ENCODE measurements at places on chromosomes 5 and 9.
A peak's percentile ranks its signal among the peaks of the same experiment; 100 is the strongest.

DNA sequence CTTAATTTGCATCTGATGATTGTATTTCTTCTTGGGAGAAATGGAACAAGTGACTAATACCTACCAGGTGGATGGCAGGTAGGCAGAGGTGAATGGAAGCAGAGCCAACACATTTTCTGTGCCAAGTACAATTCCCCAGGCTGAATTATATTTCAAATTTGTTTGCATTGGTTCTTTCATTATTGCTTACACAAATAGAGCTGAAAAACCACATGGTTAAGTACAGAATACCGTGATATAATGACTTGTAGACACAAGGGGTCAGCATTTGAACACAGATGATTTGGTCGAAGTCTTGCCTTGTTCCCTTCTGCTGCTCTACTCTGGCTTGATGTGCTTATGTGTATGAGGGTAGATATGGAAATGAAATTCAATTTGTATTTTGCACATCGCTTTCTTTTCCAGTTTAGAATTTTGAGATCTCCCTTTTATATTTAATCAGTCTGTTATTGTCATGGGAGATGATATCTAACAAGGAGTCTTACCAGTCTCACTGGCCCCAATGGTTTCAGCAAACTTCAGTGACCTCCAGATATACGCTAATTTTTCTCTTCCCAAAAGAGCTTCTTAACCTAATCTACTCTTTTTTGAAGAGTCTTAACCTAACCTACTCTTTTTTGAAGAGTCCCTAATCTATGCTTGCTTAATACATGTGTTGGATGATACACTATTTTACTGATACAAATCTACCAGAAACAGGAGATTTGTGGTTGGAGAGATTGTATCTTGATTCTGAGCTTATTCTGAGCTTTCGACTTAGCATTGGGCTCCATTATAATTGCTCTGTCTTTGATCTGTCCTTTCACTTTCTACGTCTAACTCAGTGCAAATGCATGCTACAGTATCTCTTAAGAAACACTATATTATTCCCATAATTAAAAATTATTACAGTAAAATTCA lies 88.1 kb downstream of the PCSK1 start:
- H3K4me3 ChIP-seq = no peak overlapping the region
- H3K27me3 ChIP-seq = peaks cover 2% of the 10 kb centered on the region
- no peaks in the 10 kb centered on the region for H3K36me3 ChIP-seq
- peak; percentile 60 for DNase-seq

- H3K27ac ChIP-seq = no peak overlapping the region
- no peak for DNase-seq
- H3K36me3 ChIP-seq = no peaks in the 10 kb centered on the region
- H3K4me3 ChIP-seq = no peak overlapping the region
- H3K4me1 ChIP-seq = no peaks in the 10 kb centered on the region
- H3K27me3 ChIP-seq = no peaks in the 10 kb centered on the region
These were observed 880.9 kb upstream of the SEMA6A start for GRCh38 chr5:117455236-117456233.

- no peak for DNase-seq
- peaks cover 7% of the 10 kb centered on the region for H3K27me3 ChIP-seq
- no peaks in the 10 kb centered on the region for H3K36me3 ChIP-seq
- H3K27ac ChIP-seq = no peak overlapping the region
These were observed 86.3 kb upstream of the IER5L start for GRCh38 chr9:129264388-129264787.

GRCh38 chr9:79583952-79584654 lies 12.3 kb downstream of the TLE4 start:
- H3K4me1 ChIP-seq = peaks cover 13% of the 10 kb centered on the region
- no peak overlapping the region for H3K4me3 ChIP-seq
- no peaks in the 10 kb centered on the region for H3K27me3 ChIP-seq
- peak; percentile 78 for DNase-seq
- H3K36me3 ChIP-seq = peaks cover 8% of the 10 kb centered on the region
- H3K27ac ChIP-seq = peak overlapping the region; percentile 52

DNA sequence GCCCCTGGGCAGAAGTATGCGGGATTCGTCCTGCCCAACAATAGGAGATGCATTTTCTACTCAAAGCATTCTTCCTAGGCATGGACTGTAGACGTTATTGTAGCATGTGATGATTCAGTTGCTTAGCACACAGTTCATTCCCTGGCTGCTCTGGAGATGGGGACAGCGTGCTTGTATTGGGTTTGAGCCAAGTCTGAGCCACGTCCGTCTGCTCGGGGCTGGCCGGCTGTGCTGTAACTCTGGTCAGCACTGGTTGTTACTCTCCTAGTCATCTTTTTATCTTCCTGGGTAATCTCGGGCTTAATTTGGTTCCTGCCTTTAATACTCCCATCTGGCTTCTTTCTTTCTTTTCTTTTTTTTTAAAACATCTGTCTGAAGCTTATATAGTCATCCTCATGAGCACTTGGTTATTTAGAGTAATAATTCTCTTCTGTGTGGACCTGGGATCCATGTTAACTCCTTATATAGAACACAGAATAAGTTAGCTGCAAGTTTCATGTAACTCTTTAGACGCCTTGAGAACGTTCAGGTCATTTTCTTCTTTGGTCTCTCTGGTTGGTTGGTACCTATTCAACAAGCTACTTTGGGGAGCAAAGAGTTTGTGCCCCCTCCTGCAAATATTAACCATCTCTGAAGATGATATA lies 118.8 kb upstream of the RPS23 start:
- peak; percentile 94 for DNase-seq
- H3K4me1 ChIP-seq = peaks cover 3% of the 10 kb centered on the region
- H3K4me3 ChIP-seq = no peak overlapping the region
- H3K27ac ChIP-seq = peak overlapping the region; percentile 16
- H3K36me3 ChIP-seq = no peaks in the 10 kb centered on the region

- no peaks in the 10 kb centered on the region for H3K4me1 ChIP-seq
- DNase-seq = no peak
- peaks cover 3% of the 10 kb centered on the region for H3K27me3 ChIP-seq
- H3K27ac ChIP-seq = no peak overlapping the region
- H3K4me3 ChIP-seq = no peak overlapping the region
- no peaks in the 10 kb centered on the region for H3K36me3 ChIP-seq
These were observed 21.9 kb upstream of the CTSV start for GRCh38 chr9:97060796-97061195.

GRCh38 chr9:20015427-20015931 lies 226.6 kb upstream of the SLC24A2 start:
- no peak overlapping the region for H3K27ac ChIP-seq
- no peaks in the 10 kb centered on the region for H3K36me3 ChIP-seq
- no peaks in the 10 kb centered on the region for H3K4me1 ChIP-seq
- H3K27me3 ChIP-seq = no peaks in the 10 kb centered on the region
- no peak overlapping the region for H3K4me3 ChIP-seq

GRCh38 chr9:7313389-7313788 lies 486.2 kb downstream of the DMAC1 start:
- DNase-seq = no peak
- H3K27ac ChIP-seq = no peak overlapping the region
- peaks cover 18% of the 10 kb centered on the region for H3K4me1 ChIP-seq
- H3K4me3 ChIP-seq = no peak overlapping the region
- H3K36me3 ChIP-seq = no peaks in the 10 kb centered on the region

DNA sequence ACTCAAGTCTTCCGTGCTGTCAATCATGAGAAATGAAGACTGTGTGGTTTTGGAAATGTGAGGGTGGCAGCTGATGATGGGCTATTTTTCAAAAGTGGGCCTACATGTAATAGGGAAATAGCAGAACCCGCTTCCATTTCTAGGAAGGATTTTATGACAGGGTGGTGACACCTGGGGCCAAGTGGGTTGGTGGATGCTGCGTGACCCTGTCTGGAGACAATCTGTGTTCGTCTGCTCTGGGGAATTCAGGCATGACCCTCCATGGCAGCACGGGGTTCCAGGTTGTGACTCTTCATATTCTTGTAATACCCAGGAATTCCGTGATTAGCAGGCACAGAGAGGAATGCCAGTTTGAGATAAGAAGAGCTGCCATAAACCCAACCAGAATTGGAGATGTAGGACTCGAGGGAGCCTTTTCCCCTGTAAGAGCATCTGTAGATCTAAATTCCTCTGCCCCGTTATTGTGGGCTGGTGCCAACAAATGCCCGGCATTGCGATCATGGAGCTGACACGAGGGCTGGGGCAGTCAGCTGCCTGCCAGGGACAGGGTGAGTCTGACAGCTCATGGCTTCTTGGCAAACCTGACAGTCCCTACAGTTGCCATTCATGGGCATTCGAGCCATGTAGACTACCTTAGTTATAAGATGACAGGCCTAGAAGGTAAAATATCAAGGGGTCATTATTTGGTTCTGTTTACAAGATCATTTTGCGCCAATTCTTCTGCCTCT lies 279.7 kb downstream of the GADD45G start:
- peaks cover 3% of the 10 kb centered on the region for H3K27me3 ChIP-seq
- H3K4me3 ChIP-seq = no peak overlapping the region
- no peaks in the 10 kb centered on the region for H3K36me3 ChIP-seq
- peak; percentile 69 for DNase-seq

- H3K27ac ChIP-seq = no peak overlapping the region
- no peaks in the 10 kb centered on the region for H3K36me3 ChIP-seq
- no peak for DNase-seq
- no peaks in the 10 kb centered on the region for H3K4me1 ChIP-seq
- no peaks in the 10 kb centered on the region for H3K27me3 ChIP-seq
- H3K4me3 ChIP-seq = no peak overlapping the region
These were observed 115.3 kb upstream of the IRX2 start for GRCh38 chr5:2866662-2867372.

- H3K27ac ChIP-seq = no peak overlapping the region
- no peaks in the 10 kb centered on the region for H3K27me3 ChIP-seq
- H3K36me3 ChIP-seq = no peaks in the 10 kb centered on the region
- H3K4me1 ChIP-seq = peaks cover 15% of the 10 kb centered on the region
These were observed 11.5 kb upstream of the FAM120AOS start for GRCh38 chr9:93464876-93465275.

DNA sequence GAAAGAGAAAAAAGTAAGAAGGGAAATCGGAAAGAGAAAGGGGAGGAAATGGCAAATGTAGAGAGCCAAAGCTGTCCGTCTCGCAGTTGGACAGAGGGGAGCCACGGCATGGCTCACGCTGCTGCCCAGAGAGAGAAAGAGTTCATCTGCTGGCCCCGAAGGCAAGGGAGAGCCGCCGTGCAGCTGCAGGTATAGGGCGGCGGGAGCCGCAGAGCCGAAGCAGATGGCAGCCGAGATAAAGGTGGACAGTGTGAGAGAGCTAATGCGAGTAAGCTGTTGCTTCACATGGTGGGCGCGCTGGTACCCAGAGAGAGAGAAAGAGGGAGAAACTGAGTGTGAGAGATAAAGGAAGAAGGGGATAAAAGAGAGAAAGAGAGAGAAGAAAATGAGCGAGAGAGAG lies 188.4 kb upstream of the PPP1R26 start:
- no peaks in the 10 kb centered on the region for H3K36me3 ChIP-seq
- H3K4me3 ChIP-seq = no peak overlapping the region
- peaks cover 2% of the 10 kb centered on the region for H3K4me1 ChIP-seq

DNA sequence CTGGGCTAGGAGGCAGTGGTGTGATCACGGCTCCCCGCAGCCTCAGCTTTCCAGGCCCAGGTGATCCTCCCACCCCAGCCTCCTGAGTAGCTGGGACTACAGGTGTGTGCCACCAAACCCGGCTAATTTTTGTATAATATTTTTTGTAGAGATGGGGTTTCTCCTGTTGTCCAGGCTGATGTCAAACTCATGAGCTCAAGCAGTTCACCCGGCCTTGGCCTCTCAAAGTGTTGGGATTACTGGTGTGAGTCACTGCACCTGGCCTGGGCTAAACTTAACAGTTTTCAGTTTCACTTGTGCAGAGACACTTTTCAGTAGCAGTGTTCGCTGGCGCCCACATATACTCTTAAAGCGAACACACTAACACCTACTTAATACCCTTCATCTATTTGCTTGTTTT lies 205.6 kb upstream of the ZNF608 start:
- no peaks in the 10 kb centered on the region for H3K4me1 ChIP-seq
- no peaks in the 10 kb centered on the region for H3K36me3 ChIP-seq

GRCh38 chr9:136664000-136664915 lies 1.5 kb downstream of the EGFL7 start:
- DNase-seq = no peak
- peak overlapping the region; percentile 49 for H3K4me3 ChIP-seq
- H3K36me3 ChIP-seq = peaks cover 11% of the 10 kb centered on the region
- peak overlapping the region; percentile 67 for H3K27ac ChIP-seq
- H3K4me1 ChIP-seq = peaks cover 36% of the 10 kb centered on the region

GRCh38 chr5:61449804-61450492 lies 117.9 kb downstream of the ZSWIM6 start:
- no peaks in the 10 kb centered on the region for H3K27me3 ChIP-seq
- DNase-seq = peak; percentile 65
- no peak overlapping the region for H3K4me3 ChIP-seq
- no peaks in the 10 kb centered on the region for H3K36me3 ChIP-seq
- H3K27ac ChIP-seq = no peak overlapping the region

DNA sequence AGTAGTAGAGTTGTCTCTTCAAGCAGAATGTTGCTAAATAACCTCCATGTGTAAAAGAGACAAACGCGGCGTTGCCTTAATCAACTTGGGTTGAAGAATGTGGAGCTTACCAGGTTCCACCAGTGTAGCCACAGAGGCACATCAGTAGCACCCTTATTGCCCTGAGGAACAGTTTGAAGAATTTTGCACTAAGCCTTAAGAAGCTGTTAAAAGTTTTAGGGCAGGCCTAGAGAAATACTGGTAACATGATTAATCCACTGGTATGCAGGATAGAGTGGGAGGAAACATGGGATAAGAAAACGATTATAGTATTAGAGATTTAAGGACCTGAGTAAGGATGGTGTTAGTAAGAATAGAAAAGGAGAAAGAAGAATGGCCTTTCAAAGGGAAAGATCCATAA lies 100.6 kb downstream of the ZCCHC7 start:
- H3K4me1 ChIP-seq = no peaks in the 10 kb centered on the region
- no peaks in the 10 kb centered on the region for H3K27me3 ChIP-seq
- no peak overlapping the region for H3K4me3 ChIP-seq
- no peaks in the 10 kb centered on the region for H3K36me3 ChIP-seq
- no peak for DNase-seq
- no peak overlapping the region for H3K27ac ChIP-seq

- H3K36me3 ChIP-seq = no peaks in the 10 kb centered on the region
- no peak overlapping the region for H3K4me3 ChIP-seq
- no peaks in the 10 kb centered on the region for H3K27me3 ChIP-seq
- no peak overlapping the region for H3K27ac ChIP-seq
- H3K4me1 ChIP-seq = peaks cover under 1% of the 10 kb centered on the region
- DNase-seq = no peak
These were observed 34.0 kb upstream of the HOMER1 start for GRCh38 chr5:79547982-79548381.

DNA sequence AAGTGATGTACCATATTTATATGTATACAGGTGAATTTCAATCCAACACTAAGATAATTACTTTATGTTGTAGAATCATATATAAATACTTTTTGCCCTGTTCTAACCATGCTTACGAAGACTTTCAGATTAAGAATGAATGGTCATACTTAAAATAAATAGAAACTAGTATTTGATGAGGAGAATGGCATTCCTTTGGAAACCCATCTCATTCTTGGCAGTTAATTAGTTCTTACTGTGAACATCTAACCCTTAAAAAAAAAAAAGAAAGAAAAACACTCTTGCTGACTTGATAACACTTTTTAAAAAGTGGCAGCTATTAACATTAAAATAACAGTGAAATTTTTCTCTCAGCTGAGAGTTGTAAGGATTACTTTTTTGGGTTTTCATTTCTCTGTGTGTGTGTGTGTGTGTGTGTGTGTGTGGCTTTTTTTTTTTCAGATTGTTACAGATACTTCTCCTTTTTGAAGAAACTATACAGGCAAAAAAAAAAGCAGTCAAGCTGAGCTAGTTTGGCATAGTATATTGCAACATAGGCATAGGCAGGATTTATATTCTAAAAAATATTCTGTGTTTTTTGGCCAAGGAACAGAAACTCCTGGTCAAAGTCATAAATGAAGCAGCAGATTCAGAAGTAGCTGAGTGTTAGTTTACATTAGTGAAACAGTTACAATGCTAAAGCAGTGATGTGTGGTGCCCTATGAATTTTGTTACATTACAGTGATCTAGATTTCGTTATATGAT lies 163.5 kb downstream of the CD180 start:
- no peak overlapping the region for H3K4me3 ChIP-seq
- DNase-seq = peak; percentile 60
- no peaks in the 10 kb centered on the region for H3K36me3 ChIP-seq
